ENCODE measurements at places on chromosomes 6 and 20.

DNA sequence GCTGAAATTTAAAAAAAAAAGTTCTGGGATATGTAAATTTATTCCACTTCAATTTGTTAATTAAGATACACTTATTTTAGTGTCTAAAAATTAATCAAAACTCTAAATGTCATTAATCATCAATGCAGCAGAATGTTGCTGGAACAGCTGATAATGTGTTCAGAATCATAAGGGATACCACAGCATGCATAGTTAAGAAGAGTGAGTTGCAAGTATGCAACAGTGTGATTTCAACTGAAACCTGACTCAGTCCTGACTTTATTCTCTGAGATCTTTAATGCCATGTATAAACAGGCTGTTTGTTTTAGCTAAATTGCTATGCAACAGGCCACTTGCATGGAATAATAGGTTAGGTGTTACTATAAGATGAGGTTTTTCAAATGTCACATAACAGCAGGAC is 1.4 kb downstream of the GRIK2 start:
- DNase-seq = no peak

- no peak for DNase-seq
Measured at GRCh38 chr6:156437121-156437879, 339.9 kb upstream of the ARID1B start.

GRCh38 chr6:111746983-111747382 is 126.3 kb downstream of the FYN start:
- no peak for DNase-seq

- no peak for DNase-seq
Measured at GRCh38 chr20:605237-605636, 4.9 kb downstream of the TCF15 start.

- DNase-seq = no peak
Measured at GRCh38 chr6:104187616-104188015, 672.1 kb downstream of the HACE1 start.
